ENCODE measurements at places on chromosomes 13 and 19.

DNA sequence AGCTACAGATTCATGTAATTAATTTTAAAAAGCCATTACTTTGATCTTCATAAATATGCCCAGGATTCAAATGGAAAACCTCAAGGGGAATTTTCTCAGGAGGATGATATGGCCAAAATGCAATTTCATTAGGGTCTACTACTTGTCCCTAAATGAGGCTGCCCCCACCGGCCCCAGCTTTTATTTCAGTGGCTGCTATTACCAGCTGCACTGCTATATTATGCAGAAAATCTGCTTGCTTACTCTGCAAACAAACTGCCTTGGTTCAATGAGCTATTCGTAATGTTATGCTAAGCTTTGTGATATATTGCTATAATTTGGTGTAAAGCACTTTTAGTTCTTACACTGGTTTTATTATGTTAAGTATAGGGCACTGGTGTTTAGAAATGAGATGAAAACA is 137.3 kb upstream of the TMTC4 start:
- DNase-seq, result no peak

DNA sequence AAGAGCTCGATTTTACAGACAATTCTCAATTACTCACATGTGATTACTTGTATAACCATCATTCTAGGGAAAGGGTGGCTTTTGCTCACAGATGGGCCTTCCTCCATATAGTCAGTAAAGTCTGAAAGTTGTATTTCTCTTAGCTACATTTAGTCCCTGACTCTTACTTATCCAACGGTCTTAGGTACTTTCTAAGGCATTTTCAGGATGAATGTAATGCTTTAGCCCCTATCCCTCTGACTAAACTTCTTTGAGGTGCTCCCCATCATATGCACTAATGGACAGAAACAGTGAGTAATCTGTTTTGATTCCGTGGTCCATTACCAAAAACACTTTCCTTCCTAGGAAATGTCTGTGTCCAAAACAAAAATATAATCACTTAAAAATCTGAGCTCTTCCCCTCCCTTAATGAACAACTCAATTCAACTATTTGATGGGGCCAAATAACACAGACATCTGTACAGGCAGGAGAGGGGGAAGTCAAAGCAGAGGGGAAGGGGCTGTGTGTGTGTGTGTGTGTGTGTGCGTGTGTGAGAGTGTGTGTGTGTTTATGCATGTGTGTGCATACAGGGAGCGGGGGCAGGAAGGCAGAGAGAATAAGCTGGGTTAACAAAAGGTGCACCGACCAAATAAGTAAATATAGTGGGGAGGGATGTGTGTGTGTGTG is 84.9 kb downstream of the USP12 start:
- no peak for DNase-seq

GRCh38 chr19:40717325-40717879 is 490 bp downstream of the ITPKC start:
- DNase-seq, result no peak

DNA sequence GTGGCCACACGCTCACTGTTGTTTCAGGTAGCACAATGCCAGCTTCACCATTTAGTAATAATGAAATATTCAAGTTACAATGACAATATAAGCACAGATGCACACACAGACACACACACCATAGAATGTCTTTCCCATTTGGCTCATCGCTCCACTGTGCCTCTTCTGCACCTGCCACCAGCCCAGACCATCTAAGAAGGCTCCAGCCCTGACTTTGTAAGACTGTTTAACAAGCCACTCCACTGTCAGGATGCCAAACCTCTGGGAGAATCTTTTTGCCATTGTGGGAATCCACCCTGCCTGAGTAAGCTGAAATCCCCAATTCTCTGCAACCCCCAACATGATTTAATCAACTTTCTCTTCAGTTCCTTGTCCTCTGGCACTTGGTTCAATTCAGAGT is 60.6 kb downstream of the LHFPL6 start:
- no peak for DNase-seq

- DNase-seq, result no peak
Measured at GRCh38 chr19:3034406-3034655, 5.3 kb upstream of the TLE2 start.
